CMK (cell line): ENCODE measurements at places on chromosomes 4 and X.

DNA sequence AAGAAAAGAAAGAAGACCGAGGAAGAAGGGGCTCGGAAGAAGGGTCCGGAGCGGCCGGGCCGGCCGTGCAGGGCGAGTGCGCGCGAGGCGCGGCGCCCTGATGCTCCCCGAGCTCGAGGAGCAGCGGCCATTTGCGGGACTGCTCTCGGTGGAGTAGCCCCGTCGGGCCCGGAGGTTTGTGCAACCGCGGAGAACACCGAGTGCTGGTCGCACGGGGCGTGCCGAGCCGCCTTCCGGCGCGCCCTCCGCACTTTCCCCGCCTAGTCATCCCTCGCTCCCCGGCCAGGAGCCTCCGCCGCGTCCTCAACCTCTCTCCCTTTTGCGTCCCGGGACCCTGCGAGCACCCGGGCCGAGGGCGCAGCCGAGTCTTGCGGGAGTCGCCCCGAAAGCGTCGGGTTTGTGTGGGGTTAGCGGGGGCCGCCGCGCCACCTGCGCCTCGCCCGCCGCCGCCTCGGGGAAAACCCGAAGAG lies 127.4 kb downstream of the LAS1L start:
- DNase-seq, result no peak

- no peak for DNase-seq
Observed at GRCh38 chr4:150323406-150324325, 245.4 kb downstream of the DCLK2 start.

GRCh38 chrX:13932416-13932815 lies 97.3 kb downstream of the GEMIN8 start:
- no peak for DNase-seq

DNA sequence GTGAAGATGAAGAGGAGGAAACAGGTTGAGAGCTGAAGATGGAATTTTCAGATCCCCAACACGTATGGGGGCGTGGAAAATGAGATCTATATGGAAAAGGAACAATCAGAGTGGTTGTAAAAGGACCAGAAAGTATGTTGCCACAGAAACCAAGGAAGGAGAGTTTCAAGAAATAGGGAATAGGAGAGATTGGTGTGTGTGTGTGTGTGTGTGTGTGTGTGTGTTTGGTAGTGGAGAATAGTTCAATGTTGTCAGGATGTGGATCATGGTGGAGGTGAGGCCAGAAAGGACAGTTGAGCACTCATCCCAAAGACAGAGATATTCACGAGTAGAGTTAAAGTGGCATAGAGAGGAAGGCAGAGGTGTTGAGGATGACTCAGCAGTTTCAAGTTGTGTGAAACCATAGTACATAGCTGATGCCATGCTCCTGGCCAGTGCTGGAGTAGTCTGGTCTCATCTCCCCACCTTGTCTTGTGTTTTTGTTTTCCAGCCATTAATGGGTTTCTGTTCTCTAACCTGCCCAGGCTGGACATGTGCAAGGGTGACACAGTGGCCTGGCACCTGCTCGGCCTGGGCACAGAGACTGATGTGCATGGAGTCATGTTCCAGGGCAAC lies 36.1 kb downstream of the HEPH start:
- no peak for DNase-seq

DNA sequence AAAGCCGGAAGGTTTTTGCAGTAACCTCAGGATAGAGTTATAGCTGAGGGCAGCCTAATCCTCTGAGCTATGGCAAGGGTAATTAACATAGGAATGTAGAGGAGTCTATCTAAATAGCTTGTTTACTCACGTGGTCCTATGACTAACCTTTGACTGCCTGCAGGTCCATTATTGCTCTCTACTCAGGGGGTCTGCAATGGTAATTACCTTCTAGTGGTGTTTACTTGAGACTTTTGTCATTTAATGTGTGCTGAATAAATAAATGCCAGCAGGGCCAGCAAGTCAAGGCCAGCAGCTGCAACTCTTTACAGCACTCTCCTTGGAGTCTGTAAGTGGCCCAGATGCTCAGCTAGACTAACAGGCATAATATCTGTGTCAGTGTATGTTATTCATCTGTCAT lies 212.7 kb upstream of the FMR1 start:
- DNase-seq, result no peak
